Esophagus muscularis mucosa (tissue), 4 donors: ENCODE measurements at places on chromosomes 7 and 10. TPM values are rescaled to one million over a fixed set of nuclear protein-coding genes. Genes with fewer than 3 reads are reported as not detected.

DNA sequence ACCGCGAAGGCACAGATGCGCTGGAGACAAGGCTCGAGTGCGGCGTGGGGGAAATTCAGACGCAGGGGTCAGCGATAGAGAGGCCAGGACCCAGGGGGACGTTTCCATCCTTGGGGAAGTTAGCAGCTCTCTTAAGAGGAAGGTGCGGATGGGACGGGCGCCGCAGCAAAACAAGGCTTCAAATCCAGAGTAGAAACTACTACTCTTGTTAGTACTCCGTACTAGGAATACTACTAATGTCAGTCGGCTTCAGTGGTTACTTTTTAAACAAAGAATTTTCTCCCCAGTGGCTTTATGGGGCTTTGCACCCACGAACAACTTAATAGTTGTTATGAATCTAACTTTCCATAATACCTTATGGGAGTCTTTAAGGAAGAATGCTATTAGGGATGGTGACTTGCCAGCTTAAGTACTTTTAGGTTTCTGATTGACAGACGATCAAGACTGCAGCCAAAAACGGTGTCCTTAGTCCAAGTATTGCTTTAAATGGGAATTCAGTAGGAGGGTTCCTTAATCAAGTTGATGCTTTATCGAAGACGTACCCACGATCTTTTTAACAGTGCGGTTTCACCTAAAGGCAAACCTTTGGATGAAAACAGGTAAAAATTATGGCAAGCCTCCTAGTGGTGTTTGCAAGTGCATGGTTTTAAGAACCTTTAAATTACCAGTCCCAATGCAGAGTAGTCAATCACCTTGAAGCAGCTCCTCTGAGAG is 812 bp upstream of the IDE start:
- H3K36me3 ChIP-seq = peaks cover 3% of the 10 kb centered on the region
- H3K4me1 ChIP-seq = peaks cover 21% of the 10 kb centered on the region
- no peaks in the 10 kb centered on the region for H3K27me3 ChIP-seq
- H3K27ac ChIP-seq = peak overlapping the region; percentile 93
- DNase-seq = no peak

DNA sequence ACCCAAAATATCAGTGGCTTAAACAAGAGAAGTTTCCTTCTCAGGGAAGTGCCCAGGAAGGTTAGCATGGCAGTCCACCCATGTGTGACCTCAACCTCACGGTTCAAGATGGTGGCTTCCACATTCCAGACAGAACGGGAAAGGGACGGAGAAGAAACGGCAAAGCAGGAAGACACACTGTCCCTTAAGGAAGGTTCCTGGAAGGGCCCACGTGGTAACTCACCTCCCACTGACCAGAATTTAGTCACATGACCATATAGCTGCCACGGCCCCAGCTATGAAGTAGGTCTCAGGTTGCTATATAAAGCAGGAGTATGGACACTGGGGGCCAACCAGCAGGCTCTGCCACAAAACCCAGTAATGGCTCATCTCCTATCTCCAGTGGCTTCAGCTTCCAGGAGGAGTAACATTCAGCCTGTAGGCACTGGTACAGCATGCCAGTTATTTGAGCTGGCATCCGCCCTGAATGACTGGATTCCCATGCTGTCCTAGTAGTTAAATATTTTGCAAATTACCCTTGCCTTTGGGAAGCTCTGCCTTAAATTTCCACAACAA is 278.5 kb upstream of the KLF14 start:
- no peak overlapping the region for H3K4me3 ChIP-seq
- no peak for DNase-seq
- H3K36me3 ChIP-seq = no peaks in the 10 kb centered on the region
- H3K27ac ChIP-seq = peak overlapping the region; percentile 78

GRCh38 chr10:133124357-133125211 is 35.4 kb upstream of the KNDC1 start:
- H3K4me3 ChIP-seq = no peak overlapping the region
- no peaks in the 10 kb centered on the region for H3K36me3 ChIP-seq
- no peaks in the 10 kb centered on the region for H3K27me3 ChIP-seq
- H3K27ac ChIP-seq = no peak overlapping the region
- DNase-seq = no peak
- H3K4me1 ChIP-seq = no peaks in the 10 kb centered on the region

GRCh38 chr7:1946773-1947450 is 276.8 kb downstream of the ELFN1 start:
- DNase-seq = no peak
- peaks cover 6% of the 10 kb centered on the region for H3K36me3 ChIP-seq
- H3K4me3 ChIP-seq = no peak overlapping the region
- H3K27ac ChIP-seq = no peak overlapping the region

- no peak for DNase-seq
- no peaks in the 10 kb centered on the region for H3K27me3 ChIP-seq
- no peaks in the 10 kb centered on the region for H3K4me1 ChIP-seq
Measured at GRCh38 chr10:113236998-113237397, 287.0 kb downstream of the TCF7L2 start.

KLF14 gene
- total RNA-seq = 0.26 TPM

LBX1 gene
- not detected for total RNA-seq

CYP2C8 gene
- not detected for total RNA-seq

FAM53B gene
- 37.4 TPM for total RNA-seq
